Right ventricle myocardium inferior (tissue), 1 donor: ENCODE measurements at places on chromosomes 1 and 21. TPM values are rescaled to one million over a fixed set of nuclear protein-coding genes. Genes with fewer than 3 reads are reported as not detected.

The SGIP1 gene
- total RNA-seq: 3.5 TPM

The SPRR3 gene
- not detected for total RNA-seq

The USH2A gene
- 1.3 TPM for total RNA-seq

The KCNJ9 gene
- not detected for total RNA-seq

The AK5 gene
- 0.51 TPM for total RNA-seq

The NIT1 gene
- 36.5 TPM for total RNA-seq

The LCE1F gene
- not detected for total RNA-seq

DNA sequence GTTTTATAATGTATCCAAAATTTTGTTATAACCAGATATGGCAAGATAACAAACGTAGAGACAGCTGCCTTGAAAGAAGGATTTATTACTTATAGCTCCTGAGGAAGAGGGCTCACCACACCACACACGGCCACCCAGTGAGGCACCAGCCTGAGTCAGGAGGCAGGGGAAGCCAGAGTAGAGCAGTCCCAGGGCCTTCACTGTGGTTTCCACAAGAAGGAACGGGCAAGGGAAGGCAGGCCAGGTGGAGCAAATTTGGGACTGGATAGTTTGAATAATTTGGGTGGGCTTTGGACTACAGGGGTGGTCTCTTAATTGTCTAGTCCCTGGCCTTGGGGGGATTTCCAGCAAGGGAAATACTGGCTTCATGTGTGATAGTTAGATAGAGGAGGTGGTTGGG is 72.5 kb downstream of the RRAGC start:
- DNase-seq: no peak

DNA sequence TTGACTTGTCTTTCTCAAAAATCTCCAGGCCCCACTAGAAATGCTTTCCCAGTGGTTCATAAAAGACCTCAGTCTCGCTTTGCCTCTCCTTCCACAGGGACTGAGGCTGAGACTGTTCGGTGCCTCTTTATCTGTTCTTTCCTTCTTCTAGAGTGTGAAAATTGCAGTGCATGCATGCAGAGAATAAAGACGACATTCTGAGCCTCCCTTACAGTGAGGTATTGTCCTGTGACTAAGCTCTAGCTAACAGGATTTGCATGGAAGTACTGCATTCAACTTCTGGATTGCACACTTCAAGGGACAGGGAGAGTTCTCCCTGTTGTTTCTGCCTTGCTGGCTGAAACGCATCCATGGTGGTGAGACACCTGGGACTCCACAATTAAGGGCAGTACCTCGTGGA is 69.1 kb downstream of the COLGALT2 start:
- no peak for DNase-seq

DNA sequence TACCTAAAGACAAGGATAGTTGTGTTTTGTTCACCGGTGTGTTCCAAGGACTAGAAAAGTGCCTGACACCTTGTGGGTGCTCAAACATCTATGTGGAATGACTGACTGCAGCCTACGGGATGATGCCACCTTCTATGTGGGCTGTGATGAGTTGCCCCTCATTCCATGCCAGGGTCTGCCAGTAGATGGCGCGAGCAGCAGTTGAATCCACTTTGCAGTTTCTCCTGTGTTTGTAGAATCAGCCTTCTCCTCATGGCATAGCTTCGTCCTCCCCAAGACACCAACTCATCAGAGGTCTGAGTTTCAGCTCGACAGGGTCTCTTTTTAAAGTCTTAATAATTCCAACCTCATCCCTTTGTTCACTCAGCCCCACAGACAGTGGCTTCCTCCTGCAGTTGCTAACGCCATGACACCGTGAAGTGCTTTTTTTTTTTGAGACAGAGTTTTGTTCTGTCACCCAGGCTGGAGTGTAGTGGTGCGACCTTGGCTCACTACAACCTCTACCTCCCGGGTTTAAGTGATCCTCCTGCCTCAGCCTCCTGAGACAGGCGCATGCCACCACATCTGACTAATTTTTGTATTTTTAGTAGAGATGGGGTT is 133.7 kb downstream of the CAPN8 start:
- no peak for DNase-seq

- no peak for DNase-seq
Observed at GRCh38 chr1:16442265-16442664, 1.7 kb downstream of the NECAP2 start.

GRCh38 chr21:35096959-35097358 is 47.9 kb upstream of the RUNX1 start:
- DNase-seq: no peak

DNA sequence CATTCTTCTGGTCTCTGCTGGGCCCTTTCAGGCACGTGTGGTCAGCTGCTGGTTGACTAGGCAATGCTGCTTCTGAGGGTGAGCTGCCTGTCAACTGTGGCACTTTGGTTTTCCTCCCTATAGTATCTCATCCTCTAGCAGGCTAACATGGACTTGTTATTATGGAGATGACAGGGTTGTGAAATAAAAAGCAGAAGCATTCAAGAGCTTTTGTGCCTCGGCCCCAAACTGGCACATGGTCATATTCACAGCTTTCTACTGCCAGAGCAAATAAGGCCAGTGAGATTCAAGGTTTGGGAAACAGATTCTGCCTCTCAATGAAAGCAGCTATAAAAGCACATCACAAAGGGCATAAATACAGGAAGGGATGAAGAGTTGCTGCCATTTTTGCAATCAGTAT is 1.6 kb upstream of the ZNF124 start:
- DNase-seq: no peak

- no peak for DNase-seq
Observed at GRCh38 chr1:210650403-210650802, 321.7 kb downstream of the HHAT start.

DNA sequence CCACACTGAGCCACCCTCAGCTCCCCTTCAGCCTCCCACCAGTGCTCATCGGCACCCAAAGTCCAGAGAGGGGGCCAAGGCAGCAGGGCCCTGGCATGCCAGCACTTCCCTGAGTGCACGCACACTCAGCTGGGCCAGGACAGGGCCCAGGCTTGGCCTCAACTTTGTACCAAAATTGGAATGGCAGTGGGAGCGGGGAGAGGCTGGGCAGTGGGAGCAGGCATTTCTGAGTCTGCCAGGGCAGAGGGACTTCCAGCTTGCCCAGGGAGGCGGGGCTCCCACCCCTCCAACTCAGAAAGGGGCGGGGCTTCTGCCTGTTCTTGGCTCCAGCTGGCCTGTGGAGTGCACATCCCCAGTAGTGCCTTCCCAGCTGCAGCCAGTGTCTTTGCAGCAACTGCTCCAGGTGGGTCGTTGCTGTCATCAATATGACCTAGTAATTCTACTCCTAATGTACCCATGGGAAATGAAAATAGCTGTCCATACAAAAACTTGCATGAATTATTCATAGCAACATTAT is 10.3 kb upstream of the SNX7 start:
- no peak for DNase-seq

DNA sequence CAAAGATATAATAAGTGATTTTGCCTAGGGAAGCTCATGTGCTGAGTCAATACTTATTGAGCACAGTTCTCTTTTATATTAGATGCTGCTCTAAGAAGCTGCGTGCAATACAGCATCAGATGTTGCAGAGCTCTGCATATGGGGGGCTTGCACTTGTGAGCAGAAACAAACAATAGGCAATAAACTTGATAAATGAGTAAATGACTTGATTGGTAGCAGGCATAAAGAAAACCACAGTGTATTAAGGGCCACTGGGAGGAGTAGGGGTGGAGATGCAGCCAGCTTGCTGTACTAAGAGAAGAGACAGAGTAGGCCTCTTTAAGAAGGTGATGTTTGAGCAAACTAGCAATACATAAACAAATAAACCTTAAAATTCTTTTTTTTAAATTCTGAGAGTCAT is 598.5 kb upstream of the ADAMTS5 start:
- DNase-seq: no peak

DNA sequence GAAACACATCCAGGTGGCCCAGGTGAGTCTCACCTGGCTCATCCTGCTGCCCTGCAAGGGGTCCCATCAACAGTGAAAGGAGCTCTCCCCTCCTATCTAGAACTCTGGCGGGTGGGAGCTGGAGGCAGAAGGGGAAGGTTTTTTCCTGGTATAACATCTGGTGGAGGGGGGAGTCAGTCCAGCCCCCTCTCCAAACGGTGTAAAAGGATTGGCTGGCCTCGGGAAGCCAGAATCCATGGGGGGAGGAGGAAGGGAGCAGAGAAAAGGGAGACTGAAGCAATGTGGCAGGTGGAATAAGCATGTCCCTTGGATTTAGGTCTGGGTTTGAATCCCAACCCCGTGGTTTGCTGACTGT is 1.2 kb upstream of the CAMK2N1 start:
- no peak for DNase-seq

GRCh38 chr1:25904943-25905679 is 1.1 kb downstream of the STMN1 start:
- DNase-seq: peak; percentile 97

- DNase-seq: no peak
Observed at GRCh38 chr1:64532646-64533045, 62.7 kb downstream of the CACHD1 start.

DNA sequence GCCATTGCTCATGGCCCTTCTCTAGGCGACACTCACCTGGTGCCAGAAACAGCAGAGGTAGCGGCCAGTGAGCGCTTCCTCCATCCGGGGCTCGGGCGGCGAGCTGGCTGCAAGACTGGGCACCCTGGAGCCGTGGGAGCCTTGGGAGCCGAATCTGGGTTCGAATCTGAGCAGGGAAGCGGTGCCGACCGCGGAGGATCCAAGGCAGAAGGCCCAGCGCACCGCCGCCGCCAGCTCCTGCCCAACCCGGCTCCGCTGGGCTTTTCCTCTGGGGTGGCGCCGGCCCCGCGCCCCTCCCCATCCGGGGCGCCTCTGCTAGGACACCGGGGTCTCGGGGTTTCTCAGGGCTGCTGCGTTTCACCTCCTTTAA is 1.7 kb upstream of the PRDM16 start:
- DNase-seq: peak; percentile 64

- no peak for DNase-seq
Observed at GRCh38 chr1:42937836-42938644, 20.6 kb downstream of the SLC2A1 start.

- no peak for DNase-seq
Observed at GRCh38 chr1:18999359-18999758, 42.9 kb upstream of the IFFO2 start.

GRCh38 chr1:32753532-32754316 is 51.2 kb upstream of the SYNC start:
- DNase-seq: peak; percentile 70

- DNase-seq: no peak
Observed at GRCh38 chr1:153984123-153984894, 1.8 kb downstream of the RAB13 start.

DNA sequence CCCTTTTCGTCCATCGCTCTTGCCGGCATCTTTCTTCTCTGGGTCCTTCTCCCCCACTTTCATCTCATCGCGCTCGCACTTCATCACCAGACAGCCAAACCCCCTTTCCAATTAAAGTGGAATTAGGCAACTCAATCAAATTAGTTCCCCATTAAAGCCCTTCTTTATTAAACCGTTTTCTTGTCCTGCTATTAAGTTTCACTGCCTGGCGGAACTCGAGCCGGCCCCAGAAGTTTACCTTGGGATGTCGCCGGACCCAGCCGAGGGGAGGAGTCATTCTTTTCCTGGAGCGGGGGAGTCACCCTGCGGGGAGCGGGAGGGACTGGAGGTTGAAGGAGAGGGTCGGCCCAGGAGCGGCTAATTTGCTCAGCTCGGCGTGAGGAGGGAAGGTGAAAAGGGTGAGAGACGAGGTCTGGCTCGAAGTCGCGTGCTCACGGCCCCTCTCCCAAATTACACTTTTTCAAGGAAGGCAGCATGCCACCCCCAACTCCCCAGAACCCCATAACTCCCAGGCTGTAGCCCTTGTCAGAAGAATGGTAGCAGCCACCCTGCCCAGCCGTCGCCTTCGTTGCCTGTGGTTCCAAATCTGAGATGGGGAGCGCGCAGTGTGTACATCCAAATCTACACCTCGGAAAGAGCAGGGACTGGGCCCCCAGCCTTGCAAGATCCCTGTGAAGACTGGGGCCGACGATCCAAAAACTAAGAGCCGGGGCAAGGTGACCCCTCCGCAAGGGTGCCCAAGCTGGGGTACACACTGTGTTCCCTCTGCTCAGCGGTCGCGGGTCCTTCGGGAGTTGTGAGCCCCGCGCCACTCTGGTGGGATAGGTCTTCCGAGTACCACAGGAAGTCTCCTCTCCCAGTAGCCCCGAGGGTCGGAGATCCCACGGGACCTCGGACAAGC is 6.4 kb downstream of the DMRTA2 start:
- no peak for DNase-seq

DNA sequence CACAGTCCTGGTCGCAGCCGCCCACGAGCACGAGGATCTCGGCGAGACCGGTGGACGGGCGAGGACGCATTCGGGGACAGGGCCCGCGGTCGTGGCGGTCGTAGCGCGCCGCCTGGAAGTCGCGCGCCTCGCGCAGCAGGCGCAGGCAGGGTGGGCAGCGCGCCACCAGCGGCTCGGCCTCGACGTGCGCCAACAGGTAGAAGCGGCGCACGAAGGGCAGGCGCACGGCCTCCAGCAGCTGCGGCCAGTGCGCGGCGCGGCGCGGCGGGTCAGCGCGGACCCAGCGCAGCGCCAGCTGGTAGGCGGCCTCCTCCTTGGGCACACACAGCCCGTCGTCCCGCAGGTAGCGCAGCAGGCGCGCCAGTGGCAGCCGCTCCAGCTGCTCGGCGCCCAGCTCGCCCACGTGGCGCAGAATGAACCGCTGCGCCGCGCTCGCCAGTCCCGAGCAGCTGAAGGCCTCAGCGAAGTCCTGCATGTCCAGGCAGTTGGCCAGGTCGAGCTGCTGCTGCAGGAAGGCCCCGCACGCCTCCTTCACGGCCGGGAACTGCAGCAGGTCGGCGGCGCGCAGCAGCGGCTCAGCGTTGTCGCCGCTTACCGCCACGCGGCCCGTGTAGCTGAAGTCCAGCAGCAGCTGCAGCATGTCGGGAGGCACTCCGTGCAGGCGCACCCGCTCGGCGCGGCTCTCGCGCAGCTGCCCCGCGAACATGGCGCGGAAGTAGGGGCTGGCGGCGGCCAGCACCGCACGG is 573 bp downstream of the KLHL21 start:
- DNase-seq: no peak

DNA sequence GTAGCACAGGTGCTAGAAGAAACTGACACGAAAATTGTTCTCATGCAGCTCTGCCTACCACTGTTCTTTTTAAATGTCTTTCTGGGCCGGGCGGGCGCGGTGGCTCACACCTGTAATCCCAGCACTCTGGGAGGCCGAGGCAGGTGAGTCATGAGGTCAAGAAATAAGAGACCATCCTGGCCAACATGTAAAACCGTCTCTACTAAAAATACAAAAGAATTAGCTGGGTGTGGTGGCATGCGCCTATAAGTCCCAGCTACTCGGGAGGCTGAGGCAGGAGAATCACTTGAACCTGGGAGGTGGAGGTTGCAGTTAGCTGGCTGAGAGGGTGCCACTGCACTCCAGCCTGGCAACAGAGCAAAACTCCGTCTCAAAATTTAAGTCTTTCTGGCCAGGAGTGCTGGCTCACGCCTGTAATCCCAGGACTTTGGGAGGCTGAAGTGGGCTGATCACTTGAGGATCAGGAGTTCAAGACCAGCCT is 947 bp upstream of the RIT1 start:
- no peak for DNase-seq
